ENCODE measurements at places on chromosomes 6 and 20.
A peak's percentile ranks its signal among the peaks of the same experiment; 100 is the strongest.

DNA sequence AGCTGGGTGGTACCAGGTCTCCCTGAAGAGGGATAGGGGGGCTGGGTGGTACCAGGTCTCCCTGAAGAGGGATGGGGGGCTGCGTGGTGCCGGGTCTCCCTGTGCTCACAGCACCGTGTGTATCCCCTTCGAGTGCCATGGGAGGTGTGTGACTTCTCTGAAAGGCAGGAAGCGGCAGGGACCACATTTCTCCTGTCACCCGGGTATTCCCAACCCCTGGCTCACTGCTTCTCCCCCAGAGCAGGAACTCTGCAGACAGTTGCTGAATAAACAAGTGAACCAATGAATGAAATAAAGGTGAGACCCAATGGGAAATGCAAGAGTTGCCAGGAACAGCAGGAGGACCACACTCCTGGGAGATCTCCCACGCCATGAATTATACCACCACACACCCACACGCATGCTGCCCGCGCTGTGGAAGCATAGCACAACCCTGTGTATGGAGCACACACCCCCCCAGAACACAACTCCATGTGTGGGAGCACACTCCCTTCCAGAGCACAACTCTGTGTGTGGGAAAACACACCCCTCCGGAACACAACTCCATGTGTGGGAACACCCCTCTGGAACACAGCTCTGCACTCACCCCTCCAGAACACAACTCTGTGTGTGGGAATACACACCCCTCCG lies 50.7 kb downstream of the RNASET2 start:
- DNase-seq: no peak

DNA sequence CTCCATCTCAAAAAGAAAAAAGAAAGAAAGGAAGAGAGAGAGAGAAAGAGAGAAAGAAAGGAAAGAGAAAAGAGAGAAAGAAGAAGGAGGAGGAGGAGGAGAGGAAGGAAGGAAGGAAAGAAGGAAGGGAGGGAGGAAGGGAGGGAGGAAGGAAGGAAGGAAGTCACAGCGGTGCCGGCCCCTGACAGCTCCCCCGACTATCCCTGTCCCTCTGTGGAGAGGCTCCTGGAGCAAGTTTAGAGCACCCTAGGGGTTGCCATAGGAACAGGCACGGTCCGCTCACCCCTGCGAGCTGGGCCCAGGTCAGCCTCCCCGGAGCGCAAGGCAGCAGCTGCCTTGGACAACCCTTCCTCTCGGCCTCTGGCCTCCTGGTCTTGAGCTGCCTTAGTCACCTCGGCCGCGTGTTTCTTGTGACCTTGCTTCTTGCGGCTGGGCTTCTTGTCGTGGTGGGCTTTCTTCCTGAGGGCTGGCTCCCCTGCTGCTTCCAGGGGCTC lies 6.8 kb downstream of the BNIP5 start:
- no peak for DNase-seq

DNA sequence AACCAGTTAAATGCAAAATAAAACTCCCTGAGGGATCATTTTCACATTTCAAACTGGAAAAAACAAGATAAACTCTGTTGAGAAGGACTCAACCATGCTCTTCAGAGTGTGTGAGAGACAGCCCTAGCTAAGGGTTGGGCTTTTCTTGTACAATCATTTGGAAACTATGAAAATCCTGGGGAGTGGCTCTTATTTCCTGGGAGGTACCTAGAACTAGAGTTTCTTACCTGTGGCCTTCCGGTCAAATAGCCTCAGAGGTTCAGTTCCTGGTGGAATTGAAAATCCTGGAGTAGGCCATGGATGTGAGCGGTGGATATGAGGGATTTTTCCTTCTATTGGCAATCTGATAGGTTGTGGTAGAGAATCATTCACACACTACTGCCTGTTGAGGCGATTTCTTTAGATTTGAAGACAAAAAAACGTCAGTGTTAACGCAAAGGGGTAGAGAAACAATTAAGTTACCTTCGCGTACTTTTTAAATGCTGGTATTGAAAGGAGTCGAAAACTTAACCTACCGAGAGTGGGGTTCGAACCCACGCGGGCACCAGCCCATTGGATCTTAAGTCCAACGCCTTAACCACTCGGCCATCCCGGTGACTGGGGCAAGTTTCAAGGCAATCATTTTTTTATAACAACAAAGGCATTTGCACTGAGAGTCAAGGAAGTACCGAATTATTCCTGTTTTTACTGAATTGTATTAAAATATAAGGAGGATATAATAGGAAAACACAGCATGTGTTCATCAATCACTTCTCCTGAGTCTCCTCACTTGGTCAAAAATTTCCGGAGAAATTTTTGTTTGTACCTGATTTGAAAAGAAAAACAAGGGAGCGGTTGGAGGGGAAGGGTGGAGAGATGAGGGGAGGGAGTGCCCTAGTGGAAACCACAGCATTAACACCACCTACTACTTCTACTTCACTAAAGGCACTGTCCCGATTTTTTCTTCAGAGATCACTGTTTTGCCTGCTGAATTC lies 191.3 kb downstream of the OR2B2 start:
- DNase-seq: no peak

DNA sequence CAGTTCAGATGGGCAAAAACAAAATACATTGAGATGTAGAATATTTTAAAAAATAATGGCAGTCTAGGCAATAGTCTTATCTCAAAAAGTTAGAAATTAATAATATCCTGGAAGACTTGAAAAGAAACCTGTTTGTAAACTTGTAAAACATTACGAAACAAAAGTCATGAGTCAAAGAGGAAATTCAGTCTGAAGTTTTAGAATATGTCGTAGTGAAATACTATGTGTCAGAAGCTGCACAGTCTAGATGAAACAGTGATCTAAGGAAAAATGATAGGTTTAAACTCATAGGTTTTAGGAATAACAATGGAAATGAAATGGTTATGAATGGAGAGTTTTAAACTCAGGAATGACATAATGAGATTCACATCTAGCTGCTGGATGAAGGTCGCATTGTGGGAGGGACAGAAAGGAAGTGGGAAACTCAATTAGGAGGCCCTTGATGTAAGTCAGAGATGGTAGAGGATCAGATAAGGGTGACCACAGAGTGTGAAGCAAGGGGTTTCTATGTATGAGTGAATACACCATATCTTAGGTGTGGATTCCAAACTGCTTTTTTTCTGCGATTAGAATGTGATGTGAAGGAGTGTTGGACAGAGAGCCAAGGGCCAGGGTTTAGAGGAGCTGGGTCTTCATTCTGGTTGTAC lies 2.8 kb downstream of the SNRPB2 start:
- peak; percentile 5 for DNase-seq

DNA sequence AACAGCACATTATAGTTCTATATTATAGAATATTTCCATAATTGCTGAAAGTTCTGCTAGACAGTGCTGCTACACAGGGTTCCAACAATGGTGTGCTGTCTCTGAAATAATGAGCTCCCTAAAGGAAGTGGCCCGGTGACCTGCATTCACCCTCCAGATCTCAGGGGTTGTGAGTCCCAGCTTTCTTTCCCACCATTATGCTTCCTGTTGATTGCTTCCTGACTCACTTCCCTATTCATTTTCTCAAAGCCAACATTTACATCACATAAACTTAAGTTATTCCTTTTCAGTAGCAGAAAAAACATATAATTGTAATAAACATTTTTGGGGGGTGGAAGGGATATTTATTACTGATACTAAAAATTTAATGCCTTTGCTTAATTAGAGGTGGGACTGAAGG lies 12.9 kb upstream of the CCN6 start:
- DNase-seq: no peak

DNA sequence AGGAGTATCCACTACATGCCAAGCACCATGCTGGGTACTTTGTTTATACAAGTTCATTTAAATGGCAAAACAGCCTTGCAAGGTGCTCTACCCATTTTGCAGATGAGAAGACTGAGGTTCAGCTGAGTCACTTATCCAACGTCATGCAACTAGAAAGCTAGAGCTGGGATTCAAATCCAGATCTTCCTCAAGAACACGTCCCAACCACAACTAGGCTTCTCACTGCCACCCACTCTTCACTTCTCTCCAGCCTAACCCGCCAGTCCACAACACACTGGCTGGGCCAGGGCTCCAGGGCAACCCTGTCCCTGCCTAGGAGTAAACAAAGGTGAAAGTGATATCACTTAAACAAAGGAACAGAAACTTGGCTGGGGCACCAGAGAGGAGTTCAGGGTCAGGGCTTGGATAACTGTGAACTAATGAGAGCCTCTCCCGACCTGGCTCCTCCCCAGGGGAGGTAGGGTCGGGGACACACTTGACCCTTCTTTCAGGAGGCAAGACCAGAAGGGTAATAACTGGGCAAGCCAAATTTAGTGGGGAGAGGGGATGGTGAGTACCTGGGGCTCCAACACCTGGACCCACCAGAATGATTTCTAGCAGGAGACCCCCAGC lies 7.9 kb downstream of the SDC4 start:
- DNase-seq: no peak

- DNase-seq: no peak
Measured at GRCh38 chr20:40753472-40753871, 64.4 kb upstream of the MAFB start.

- DNase-seq: no peak
Measured at GRCh38 chr6:159233365-159234101, 64.3 kb downstream of the FNDC1 start.

GRCh38 chr6:90820436-90820835 lies 233.6 kb upstream of the MAP3K7 start:
- DNase-seq: no peak

DNA sequence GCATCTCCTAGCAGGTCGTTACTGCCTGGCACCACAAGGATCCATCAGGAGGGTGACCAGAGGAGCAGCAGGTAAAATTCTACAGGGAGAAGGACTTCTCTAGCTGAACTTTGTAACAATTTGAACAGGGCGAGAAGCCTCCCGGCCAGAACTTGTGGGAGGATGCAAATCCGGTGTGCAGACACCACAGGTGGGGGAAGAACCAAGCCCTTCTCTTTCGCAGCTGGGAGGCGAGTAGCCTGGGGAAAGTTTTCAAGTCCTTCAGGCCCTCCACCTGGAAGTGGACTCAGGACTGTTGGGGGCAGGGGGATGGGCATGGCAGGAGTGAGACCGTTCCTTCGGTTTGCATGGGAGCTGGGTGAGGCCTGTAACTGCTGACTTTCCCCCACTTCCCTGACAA lies 42.7 kb upstream of the FAM210B start:
- no peak for DNase-seq

DNA sequence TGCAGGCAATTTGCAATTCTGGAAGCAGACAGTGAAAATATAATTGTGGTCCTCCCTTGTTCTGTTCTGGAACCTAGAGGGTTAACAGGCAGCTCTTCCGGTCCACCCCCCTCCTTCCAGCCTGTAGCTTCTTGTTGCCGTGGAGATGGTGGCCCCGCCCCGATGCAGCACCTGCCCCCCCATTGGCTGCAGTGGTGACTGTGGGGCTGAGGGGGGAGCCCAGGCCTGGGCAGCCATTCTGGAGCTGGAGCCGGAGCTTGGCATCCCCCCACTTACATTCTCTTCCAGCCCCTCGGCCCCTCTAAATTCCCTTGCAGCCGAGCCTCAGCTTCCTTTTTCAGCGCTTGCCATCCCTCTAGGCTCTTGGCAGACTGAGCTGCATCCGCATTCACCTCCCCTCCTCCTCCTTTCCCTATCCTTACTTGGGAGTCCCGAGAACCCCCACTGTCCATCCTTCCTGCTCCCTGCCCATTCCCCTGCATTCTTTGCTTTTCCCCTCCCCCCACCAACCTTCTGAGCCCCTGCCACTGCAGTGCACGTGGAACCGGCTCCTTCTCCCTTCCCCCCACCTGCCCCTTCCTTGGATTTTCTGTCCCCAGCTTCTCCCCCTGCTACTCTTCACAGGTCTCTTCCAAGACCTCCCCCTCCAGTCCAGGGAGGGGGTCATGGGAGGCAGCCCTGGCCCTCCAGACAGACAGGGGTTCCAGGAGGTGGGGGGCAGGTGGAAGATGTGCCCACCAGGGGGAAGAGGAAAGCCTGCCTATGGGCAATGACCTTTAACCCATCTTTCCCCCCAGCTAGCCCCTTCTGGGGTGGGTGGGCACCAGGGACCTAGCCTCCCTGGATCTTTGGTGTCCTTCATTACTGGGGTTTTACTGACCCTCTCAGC lies 11.4 kb downstream of the SYNGAP1 start:
- DNase-seq: peak; percentile 84

DNA sequence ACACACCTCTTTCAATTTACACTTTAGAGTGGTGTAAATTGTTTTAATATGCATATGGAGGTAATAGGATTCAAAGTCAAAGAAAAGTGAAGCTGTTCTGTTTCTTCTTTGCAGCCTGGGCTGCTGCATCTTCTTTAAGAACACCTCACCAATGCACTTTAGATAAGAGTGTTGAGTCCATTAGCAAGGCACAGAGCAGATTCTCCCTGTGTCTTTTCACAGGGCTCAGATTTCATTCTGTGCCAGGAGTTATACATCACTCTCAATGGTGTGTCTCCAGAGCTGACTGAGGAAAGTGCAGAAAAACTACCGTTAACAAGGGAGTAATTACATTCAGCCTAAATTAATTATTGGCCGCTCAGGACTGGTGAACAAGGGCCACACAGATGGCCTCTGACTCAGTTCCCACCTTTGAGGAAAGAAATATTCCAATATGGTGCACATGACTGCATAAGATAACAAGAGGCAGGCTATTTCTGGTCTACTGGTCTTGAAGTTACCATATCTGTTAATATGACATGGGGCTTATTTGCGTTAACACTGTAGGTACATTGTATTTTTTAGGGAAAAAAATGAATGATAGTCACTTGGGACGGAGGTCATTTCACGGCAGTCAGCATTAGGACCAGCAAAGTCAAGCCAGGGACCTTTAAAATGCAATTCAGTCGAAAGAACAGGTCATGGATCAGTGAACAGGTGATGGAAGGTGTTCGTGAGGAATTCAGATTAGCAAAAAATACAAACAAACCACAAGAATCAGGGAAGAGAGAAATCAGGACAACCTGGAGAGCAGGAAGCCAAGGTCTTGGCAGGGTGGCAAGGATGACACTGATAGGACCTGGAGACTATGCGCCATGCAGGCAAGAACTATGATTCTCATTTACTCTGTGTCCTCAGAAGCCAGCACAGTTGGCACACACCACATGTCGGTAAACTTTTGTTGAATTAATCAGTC lies 203.7 kb downstream of the TBX18 start:
- no peak for DNase-seq

DNA sequence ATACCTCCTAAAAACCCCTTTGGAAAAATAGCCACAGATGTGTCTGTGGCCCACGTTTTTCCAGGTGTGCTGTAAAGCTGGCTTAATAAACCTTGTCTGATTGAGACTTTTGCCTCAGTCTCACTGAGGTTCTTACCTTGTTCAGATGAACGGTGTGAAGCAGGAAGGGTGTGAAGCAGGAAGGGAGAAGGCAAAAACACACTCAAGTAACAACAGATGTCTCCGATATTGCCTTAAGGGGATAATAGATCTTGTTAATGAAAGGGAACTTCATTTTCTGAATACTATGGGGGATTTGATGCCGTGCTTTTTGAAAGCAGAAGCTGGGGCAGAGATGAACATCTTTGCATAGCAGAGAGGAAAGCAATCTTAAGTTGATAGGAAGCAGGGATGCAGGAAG lies 37.8 kb downstream of the EDN1 start:
- no peak for DNase-seq

GRCh38 chr20:48750941-48751635 lies 76.7 kb downstream of the PREX1 start:
- peak; percentile 47 for DNase-seq
